Renal pelvis (tissue), 12 donors: ENCODE measurements at places on chromosomes 11 and 22.

DNA sequence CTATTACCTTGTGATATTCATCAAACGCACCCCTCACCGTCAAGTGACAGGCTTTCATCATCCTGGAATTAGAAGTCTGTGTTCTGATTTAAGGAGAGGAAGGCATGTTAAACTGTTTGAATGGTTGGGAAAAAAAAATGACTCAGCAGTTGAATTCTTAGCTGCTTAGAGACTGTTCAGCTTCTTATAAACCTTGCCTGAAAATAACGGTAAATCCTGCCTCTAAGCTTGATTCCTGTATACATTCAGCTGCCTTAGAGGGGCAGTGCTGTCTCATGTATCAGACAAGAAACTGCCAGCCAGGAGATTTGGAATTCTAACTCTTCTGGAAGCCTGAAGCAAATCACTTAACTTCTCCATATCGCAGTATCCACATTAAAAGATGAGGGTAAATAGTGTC, 437.4 kb downstream of the JRKL start:
- DNase-seq: peak; percentile 34

- no peak for DNase-seq
Observed at GRCh38 chr11:295351-296170, 3.8 kb downstream of the IFITM5 start.

DNA sequence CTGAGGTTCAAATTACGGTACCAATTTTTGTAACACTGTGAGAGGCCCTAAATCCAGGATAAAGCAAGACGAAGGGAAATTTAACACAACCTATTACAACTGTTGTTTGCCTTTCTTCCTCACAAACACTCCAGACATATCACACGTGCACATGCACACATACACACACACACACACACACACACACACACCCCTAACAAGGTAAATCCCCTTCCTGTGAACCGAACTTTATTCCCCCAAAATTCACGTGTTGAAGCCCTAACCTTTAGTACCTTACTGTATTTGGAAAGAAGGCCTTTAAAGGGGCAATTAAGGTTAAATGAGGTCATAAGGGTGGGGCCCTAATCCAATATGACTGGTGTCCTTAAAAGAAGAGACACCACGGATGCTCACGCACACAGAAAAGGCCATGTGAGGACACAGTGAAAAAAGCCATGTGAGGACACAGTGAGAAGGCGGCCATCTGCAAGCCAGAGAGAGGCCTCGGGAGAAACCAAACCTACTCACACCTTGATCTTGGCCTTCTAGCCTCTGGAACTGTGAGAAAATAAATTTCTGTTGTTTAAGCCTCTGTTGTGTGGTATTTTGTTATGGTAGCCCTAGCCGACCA, 1.8 kb downstream of the SERGEF start:
- no peak for DNase-seq

- DNase-seq: no peak
Observed at GRCh38 chr11:76062733-76063132, 143.6 kb downstream of the WNT11 start.
